ENCODE measurements at places on chromosomes 5 and 9.

DNA sequence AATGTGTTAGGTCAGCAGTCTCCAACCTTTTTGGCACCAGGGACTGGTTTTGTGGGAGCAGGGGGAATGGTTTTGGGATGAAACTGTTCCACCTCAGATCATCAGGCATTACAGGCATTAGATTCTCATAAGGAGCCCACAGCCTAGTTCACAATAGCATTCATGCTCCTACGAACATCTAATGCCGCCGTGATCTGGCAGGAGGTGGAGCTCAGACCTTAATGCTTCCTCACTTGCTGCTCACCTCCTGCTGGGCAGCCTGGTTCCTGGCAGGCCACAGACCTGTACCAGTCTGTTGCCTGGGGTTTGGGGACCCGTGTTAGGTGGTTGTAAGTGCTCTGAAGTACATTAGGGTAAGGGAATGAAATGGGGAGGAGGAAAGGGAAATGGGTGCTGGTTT lies 9.7 kb upstream of the CTNNA1 start:
- DNase-seq, result no peak

DNA sequence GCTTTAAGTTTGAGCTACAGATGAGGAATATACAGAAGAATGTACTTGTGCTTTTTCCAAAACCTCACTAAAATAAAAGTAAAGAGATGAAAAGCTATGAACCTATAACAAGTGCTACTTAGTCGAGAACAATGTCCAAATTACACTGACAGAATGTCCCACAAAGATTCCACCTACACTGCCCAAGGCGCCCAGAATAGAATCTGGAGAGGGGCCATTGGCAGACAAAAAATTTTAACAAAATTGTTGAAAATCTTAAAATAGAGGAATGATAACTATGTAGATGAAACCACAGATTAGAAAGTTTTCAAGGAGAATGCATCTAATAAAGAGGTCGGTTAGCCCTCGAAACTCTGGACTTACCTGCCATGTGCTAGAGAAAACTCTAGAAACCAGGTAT lies 235.3 kb downstream of the CETN3 start:
- DNase-seq, result no peak

DNA sequence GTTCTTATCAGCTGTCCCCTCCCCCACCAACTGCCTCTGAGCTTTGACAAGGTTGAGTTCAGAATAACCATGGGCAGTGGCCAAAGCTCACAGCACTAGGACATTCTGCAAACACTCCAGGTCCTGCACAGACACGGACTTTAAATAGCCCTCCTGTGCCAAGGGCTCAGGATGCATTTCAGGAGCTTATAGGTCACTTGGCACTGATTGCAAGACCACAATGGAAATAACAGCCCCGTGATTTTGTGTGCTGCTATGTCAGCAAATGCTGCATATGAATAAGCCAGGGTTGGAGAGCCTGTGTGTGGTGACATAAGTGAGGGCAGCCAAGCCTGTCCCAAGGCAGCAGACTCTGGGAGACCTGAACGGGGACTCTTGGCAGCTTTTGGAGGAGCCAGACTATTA lies 150.7 kb downstream of the DMRT2 start:
- no peak for DNase-seq

DNA sequence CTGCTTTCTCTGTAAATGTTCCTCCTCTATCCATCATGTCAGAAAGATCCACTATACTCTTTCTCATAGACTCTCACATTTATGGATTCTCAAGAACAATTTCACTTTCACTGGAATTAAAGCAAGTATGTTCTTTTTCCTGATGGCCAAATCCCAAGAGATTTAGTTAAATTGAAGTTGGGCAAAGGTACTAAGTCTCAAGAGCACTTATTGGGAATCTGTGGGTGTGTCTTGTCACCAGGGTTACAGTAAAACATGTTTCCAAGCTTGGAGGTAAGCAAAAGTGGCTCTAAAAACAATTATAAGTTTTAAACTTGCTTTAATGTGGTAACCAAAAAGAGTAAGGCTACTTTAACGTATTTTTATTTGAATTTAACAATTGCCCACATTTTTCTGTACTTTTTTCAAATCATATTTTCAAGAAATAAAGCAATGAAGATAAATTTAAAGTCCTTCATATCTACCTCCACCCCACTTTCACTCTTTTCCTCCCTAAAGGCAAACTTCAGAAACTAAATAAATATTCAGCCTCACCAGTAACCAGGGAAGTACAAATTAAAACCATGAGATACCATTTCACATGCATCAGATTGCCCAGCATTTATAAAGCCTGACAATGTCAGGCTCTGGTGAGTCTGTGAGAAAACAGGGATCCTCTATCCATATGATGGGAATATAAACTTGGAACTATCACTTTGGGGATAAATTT lies 387.4 kb downstream of the CETN3 start:
- DNase-seq, result no peak

DNA sequence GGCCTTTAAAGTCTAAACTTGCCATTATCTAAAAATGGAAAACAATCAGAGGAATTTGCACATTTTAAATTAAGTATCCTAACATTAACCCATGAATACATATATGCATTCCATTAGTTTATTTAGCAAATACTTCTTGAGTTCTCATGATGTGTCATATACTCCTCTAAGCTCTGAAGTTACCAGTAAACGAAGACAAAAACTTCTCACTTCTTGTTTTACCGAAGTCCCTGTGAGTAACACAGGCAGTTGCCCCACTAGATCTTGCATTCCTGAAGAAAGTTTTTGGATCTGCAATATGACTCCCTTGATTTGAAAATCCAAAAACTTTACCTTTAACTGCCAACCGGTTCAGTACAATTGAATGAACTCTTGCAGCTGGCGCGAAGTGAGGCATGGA lies 439.0 kb upstream of the MPDZ start:
- no peak for DNase-seq

Data from right renal cortex interstitium (tissue), 3 donors.